ENCODE measurements at places on chromosomes 2 and 18.
A peak's percentile ranks its signal among the peaks of the same experiment; 100 is the strongest.

GRCh38 chr18:14768241-14768640 lies 20.3 kb downstream of the ANKRD30B start:
- DNase-seq = no peak

GRCh38 chr2:222688917-222689316 lies 17.5 kb downstream of the MOGAT1 start:
- peak; percentile 27 for DNase-seq

DNA sequence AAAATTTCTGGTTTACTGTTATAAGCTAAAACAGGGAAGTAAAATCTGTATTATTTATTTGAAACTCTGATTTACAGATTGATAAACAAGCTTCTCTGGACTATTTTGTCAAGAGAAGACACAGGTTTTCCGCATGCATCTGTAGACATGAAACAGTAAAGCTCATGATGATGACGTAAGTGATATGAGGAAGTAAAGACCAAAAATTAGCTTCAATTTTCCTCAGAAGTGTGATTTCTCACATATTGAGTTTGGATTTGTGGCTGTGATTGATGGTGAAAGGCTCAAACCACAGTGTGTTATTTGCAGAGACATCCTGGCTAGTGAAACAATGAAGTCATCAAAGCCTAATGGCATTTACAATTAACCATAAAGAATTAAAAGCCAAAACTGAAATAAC lies 12.6 kb upstream of the LONRF2 start:
- DNase-seq = no peak

DNA sequence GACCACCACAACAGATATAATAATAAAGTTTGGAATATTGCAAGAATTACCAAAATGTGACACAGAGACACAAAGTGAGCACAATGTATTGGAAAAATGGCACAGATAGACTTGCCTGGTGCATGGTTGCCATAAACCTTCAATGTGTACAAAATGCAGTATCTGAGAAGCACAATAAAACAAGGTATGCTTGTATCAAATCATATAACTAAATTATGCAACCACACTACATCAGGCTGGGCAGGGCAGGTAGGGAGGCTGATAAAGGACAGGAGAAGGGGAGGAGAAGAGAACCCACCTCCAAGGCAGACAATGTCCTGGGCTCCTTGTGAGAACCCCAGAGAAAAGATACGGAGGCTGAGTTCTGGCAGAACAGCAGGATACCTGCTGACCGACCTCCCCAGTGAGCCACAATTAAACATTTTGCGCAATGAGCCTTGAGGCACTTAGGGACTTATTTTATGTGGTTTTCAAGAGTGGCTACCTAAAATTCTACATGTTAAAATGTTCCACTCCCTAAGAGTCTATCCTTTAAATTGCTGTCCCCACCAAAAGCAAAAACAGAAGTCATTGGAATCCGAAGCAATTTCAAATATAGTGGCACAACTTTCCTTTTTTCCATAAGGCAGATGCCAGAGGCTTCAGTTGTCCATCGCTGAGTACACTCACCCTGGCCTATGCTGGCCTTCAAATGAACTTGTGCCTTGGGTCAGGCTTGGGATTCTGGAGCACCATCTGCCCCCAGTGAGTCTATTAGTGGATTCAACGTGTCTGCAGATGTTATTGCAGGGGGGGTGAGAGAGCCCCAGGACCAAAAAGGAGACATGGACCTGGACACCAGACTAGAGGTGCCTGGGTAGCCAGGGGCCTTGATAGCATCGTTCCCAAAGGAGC lies 16.8 kb downstream of the WDFY1 start:
- no peak for DNase-seq

DNA sequence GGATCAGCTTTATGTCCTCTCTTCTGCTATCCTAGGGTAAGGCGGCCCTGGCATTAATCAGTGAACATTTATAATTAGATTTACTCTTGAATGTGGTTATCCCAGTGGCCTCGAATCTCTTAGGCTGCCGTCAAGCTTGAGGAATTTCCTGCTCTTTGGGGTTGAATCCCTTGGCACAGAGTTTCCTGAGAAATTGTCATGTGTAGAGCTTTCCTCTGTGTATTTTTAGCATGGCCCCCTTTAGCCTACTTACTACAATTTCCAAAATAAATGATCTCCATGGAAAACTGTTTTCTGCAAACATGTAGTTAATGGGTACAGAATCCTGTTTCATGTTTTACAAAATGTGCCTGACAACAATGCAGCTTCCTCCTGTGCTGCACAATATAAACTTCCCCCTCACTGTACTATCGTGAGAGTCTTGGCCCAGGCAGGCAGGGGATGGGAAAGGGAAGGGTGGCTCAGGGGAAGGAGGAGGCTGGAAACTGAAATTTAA lies 18.1 kb downstream of the NCAPH start:
- peak; percentile 70 for DNase-seq

DNA sequence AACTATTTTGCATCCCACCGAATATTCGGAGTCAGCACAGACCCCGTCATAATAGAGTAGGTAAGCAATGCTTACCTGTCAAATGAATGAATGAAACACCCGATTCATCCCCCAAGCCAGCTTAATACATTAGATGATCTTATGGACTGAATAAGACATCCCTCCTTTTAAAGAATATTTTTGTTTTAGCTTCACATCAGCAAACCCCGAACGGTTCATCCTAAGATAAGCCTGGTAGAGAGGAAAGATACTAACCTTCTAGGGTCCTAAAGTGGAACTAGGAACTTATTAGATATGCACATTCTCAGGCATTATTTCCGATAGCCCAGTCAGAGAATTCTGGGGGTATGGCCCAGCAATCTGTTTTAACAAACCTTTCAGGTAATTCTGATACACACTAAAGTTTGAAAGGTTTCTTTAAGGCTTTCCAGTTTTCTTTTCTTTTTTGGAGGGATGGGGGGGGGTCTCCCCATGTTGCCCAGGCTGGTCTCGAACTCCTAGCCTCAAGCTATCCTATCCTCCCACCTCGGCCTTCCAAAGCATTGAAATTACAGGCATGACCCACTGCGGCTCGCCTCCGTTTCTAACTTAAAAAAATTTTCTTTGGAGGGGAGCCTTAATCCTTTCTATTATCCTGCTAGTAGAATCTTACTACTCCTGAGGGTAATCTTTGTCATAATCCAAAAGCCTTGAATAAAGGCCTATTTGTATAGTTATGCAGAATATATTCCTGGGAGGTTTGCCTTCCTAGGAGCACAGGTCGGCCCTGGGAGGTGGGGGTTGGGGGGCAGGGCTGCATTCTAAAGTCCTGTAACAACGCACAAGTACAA lies 1.0 kb upstream of the ACTR3 start:
- no peak for DNase-seq

DNA sequence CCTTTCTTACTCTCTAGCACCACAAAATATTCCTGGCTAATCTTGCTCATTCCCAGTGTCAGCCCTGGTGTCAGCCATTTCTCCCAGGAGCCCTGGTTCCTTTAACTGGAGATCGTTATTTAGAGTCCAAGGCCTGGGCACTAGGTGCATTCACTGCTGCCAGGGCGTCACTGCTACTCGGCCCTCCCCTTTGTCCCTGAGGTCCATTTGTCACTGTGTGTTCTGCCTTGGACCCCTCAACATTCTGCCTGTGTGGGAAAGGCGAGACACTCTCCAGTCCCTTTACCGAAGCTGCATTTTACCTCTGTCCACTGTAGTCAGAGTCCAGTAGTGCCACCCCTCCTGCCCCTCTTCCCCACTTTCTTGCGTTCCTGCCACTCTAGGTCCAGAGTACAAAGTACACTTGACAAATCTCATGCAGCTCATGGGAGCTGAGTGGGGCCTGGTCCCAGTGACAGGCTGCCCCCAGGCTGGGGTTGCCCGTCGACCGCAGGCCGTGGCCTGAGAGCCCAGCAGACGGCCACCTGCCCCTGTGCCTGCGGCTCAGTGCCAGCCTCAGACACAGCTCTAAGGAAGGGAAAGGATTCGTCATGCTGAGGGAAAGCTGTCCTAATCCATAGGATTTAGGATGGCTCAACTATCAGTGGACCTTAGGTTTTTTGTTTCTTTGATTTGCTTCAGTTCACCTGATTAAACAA lies 52.1 kb downstream of the COPS8 start:
- no peak for DNase-seq

DNA sequence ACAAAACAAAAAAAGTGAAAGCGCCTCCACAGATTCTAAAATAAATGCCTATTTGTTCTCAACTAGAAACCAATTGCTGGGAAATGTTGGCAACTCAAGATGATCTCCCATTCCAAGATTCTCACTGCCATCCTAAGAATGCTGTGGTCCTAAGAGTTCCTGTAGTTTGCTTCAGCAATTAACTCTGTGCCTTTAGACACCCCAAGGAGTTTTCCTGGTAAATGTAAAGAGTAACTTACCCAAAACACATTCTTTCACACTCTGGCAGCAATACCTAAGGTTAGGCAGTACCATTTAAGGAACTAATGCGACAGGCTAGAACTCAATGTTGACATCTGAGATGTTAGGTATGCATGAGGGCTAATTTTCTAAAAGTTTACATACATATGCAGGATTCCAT lies 58.8 kb upstream of the TANK start:
- no peak for DNase-seq

GRCh38 chr18:75407468-75408437 lies 19.8 kb downstream of the SMIM21 start:
- peak; percentile 37 for DNase-seq

GRCh38 chr2:232942831-232943230 lies 70.2 kb downstream of the NGEF start:
- no peak for DNase-seq

GRCh38 chr2:231613663-231614558 lies 21.2 kb downstream of the TEX44 start:
- DNase-seq = peak; percentile 87

- DNase-seq = peak; percentile 39
Observed at GRCh38 chr2:96636551-96637171, 1.5 kb downstream of the KANSL3 start.

GRCh38 chr2:75600461-75601011 lies 39.8 kb upstream of the EVA1A start:
- DNase-seq = peak; percentile 14

GRCh38 chr2:45328264-45328870 lies 282.7 kb downstream of the SRBD1 start:
- no peak for DNase-seq

DNA sequence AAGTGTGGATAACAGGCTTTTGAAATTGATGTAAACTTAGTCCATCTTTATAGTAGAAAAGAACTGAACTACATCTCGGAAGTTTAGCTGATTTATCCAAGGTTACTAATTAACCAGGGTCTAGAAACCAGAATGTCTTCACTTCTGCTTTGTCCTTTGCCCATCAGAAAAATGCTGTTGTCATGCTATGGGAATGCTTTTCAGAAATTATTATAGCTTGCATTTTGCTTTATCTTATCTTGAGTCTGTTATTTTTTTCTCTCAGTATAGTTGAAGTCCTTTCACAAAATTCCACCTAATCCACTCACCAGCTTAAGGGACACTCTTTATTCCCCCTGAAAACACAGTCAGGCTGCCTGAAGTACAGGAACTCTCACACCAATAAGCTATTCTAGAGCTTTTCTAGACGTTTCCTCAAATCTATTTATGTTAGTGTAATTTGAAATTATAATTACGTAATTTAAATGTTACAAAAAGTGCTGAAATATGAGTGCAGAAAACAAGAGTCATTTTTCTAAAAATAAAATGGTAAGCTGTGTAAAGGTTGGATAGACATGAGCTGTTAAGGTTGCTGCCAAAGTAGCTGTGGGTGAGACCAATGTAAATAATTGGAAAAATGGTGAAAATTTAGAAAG lies 456.3 kb downstream of the TGIF1 start:
- DNase-seq = no peak

DNA sequence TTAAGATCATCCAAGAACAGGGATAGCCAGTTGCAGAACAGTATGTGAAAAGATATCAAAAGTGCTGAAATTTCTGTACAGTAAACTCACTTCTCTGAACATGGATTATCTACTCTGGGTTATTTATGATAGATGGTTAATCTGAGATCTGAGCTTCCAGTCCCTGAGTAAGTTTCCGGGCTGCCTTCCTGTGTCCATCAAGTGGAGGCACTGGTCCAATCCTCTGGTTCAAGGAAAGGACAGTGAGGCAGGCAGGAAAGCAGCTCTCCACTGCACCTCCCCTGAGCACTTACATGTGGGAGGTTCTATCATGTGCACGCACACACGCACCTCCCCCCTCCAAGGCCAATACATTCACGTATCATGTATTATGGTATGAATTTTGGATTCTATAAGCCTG lies 32.5 kb downstream of the GPR45 start:
- peak; percentile 96 for DNase-seq

DNA sequence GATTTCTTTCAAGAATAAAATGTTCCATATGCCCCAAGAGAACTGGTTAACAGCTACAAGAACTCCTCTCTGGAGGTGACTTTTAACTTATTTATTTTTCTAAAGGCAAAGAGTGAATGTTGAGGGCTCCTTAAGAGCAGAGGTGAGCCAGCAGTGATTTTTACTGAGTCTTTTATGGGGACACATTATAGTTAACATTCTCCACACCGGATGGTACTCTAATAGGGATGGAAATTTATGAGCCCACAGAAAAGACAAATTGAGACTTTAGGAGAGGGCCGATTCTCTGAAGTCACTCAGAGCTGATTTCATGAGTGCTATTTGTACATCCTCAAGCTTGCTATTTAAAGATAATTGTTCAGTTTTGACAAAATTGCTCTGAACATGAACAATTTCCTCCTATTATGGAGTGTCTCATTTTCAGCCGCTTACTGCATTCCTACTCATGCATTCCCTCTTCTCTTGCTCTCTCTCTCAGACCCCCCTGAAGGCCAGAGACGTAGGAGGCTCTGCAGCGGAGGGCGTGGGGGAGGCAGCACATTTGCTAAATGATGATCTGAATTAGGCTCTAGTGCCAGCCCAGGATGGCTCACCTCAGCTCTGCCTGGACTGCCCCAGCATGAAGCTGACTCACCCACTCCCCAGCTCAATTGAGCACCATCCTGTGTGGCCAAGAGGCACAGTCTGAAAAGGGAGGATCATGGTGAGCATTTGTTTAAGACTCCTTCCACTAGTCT lies 5.9 kb upstream of the RPL37A start:
- DNase-seq = peak; percentile 80

GRCh38 chr18:2529154-2529553 lies 42.2 kb downstream of the METTL4 start:
- DNase-seq = peak; percentile 99

GRCh38 chr18:71485611-71486010 lies 1058.5 kb downstream of the CBLN2 start:
- DNase-seq = peak; percentile 6

DNA sequence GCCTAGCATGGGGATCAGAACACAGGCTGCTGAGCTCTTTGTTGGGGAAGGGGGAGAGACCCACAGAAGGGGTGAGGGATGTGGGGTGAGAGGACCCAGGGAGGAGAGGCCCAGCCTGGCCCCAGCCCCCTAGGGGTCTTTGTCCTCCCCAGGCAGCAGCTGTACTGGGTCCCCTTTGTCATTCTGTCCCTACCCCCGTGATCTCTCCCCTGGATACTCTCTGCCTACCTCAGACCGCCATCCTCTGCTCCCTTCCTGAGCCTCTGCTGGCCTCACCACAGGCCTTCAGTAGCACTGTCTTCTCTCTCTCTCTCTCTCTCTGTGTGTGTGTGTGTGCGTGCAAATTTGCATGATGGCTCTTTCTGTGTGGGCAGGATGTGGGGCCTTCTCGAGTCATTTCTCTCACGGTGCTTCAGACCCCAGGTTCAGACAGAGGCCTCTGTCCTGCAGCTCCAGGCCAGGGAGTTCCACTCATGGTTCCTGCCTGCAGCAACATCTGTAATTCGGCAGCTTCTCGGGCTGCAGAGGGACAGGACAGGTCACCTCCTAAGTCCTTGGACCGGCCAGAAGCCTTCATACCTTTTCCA lies 1.4 kb downstream of the PSD4 start:
- no peak for DNase-seq

- DNase-seq = peak; percentile 87
Observed at GRCh38 chr18:41144441-41144840, 810.6 kb upstream of the PIK3C3 start.
